ENCODE measurements at places on chromosomes 12 and 14.

DNA sequence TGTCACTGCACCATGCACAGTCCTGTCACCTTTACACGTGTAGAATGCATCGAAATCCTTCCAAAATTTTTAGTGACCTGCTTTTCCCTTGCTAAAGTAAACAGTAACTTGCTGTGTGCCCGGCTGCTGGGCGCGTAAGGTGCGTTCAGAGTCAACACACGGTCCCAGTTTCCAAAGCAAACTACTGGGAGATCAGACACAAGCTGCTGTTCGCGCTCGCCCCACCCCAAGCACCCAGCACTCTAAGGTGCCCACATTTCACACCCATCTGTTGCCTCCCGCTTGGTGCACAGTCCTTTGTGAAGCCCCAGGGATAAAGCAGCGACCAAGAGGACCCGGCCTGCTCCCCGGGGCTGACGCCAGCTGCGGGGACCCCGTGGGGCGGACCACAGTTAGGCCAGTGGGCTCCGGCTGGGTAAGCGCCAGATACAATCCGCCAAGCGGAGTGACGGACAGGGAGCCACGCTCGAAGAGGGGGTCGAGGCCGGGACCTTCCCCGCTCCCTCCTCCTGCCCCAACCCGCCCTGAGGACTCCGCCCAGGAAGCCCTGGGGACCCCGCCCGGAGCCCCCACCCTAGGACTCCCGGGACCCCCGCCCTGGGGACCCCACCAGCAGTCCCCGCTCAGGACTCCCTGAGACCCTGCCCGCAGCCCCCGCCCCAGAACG is 633 bp downstream of the STX2 start:
- DNase-seq: no peak

DNA sequence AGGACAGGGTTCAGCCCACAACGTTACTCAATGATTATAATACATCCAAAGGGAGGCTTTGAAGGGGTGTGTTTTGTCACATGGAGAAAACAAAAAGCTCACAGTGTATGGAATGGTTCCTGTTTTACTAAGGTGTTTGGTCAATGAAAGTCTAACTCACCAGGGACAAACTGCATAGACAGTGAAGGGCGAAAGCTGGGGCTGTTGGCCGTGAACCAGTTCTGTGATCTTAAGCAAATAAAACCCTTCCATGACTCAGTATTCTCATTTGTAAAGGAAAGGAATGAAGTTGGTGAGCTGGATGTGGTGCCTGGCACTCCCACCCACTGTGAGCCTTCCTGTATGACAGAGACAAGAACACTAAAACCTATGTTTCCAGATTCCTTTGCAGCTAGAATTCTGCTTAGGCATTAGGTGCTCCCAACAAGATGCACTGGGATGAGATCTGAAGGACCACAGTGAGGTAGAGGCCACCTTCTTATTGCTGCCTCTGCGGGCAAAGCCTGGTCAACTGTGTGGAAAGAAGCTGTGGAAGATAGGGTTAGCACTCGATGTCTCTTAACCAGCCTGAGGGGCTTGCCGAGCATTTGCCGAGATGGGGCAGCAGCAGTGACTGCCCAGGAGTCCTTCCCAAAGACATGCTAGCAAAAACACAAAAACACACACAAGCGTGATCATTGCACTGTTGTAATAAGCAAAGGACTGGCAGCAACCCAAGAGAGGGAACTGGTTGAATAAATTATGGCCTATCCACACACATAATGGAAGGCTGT is 48.5 kb downstream of the VCPKMT start:
- DNase-seq: no peak

GRCh38 chr12:4962539-4963486 is 53.1 kb downstream of the KCNA1 start:
- DNase-seq: no peak

GRCh38 chr12:80472911-80473500 is 29.0 kb downstream of the PTPRQ start:
- DNase-seq: no peak

DNA sequence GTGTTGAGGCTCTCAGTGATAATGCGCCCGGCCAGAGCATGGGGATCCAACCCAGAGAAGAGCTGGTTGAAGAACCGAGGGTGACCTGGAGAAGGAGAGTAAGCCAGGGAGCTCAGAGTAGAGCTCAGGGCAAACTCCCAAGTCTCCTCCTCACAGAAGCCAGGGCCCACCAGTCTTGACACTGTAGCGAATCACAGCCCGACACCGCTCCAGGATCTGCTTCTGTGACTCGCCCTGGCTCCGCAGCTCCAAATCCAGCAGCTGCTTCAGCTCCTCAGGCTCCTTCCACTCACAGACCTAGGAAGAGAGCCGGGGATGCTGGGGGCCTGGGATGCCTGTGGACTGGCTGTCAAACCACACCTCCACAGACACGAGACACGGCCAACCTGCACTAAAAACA is 8.2 kb upstream of the ZNF740 start:
- no peak for DNase-seq

DNA sequence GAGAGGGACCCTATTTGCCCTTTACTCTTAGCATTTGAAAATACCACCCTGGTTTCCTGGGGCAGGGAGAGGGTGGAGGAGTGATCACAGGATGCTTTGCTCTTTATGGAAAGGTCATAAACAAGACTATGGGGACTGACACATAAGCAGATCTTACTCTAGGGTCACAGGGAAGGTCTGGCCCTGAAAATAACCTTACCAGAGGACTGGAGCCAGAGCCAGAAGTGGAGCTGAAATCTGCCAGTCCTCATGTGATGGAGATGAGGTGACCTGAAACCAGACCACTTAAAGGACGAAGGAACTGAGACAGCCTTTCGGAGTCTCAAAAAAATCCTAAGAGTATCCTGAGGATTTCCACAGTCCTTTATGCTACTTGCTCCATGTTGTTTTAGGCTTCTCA is 12.4 kb downstream of the PFKM start:
- DNase-seq: no peak

- no peak for DNase-seq
These were observed 30.9 kb downstream of the GRIN2B start for GRCh38 chr12:13950502-13950901.

DNA sequence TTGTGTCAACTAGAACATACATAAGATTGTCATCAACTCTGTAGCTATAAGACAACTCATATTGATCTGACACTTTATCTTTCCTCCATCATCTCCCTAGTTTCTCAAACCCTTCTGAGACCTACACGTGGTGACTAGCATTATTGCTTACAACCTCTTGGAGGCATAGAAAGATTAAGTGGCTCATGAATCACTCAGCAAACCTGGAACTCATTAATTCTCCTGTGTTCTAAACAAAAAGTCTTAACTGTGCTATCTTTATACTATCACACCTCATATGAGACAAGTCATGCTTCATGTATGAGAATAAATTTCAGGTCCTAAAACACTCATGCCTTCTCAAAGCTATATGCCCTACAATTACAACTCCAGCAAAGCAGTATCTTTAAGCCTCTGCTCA is 408.6 kb upstream of the SYT1 start:
- DNase-seq: no peak

Measured in stimulated activated CD8-positive, alpha-beta memory T cell treated with anti-CD3 and anti-CD28 coated beads, Interleukin-4, amount 100 ng/mL, for 4 hours (primary cell).